ENCODE measurements at places on chromosomes 1 and 21.

DNA sequence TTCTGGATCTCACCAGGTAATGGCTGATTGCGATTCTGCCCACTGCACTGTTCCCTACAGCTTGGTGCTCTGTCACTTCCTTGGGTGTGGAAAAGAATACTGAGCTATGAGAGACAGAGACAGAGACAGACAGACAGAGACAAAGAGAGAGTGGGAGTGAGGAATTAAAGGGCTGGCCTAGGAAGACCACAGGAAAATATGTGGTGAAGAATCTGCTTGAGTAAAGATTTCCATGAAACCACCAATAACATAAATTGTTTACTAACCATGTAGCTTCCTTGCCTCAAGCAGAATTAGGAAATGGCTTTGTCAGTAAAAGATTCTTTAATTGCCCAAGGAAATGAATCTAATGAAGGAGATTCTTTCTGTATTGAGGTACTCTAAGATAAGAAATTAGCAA is 54.4 kb downstream of the MPZL1 start:
- DNase-seq: no peak

DNA sequence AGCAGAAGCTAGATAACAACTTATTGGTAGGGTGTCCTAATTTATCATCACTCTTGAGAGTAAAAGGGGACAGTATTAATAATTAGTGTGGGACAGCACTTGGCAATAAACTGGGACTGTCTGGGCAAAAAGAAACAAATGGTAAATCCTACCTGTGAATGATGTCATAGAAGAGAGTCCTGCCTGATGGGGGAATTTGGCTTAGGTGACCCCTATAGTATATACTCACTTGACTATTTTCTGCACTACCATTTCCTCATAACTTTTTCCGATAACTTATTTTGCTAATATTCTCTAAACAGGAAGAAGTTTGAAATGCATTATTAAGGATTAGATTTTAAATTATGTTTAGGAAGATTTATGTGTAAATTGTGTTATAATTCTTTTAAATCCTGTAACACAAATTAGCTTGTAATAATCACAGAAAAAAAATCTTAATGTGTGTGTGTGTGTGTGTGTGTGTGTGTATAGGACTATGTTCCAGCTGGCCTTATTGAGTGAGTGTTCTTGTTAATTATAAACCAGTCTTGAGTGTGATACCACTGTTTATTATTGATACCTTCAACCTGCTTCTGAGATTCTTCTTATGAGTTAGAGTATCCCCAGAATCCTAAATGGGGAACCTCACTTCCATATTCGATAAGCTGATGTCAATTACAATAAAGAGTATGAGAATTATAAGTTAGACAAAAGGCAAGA is 144.2 kb upstream of the C1orf105 start:
- no peak for DNase-seq

GRCh38 chr1:54694771-54695170 is 20.9 kb upstream of the TTC4 start:
- no peak for DNase-seq

DNA sequence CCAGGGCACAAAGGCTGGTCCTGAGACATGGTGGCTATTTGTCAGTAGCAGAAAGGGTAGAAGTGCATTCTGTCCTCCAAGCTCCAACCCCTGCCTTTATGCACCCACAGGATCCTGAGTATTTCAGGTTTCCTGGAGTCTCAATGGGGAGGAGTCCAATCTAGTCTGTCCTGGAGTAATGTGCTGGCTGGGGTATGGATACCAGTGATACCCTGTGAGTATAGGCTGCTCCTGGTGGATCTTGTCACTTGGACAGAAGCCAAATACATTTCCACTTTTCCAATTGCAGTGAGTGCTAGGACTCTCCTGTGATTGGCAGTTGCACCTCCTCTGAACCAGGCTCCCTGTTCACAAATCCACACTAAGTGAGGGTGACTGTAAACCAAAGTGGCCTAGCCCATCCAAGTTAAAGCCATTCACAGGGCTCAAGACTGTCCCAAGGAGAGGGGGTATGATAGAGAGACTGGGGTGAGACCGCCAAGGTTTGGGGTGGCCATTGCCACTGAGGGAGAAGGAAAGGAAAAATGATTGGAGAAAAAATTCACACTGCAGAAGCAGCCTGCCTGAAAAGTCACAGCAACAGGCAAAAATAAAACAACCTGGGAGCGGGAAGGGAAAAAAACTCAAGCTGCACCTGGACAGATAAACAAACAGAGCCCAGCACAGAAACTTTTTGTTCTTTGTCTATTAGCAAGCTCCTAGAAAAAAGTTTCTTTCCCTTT is 163.4 kb upstream of the ETV3 start:
- DNase-seq: no peak

- DNase-seq: no peak
Observed at GRCh38 chr1:42340901-42341300, 5.9 kb upstream of the FOXJ3 start.

DNA sequence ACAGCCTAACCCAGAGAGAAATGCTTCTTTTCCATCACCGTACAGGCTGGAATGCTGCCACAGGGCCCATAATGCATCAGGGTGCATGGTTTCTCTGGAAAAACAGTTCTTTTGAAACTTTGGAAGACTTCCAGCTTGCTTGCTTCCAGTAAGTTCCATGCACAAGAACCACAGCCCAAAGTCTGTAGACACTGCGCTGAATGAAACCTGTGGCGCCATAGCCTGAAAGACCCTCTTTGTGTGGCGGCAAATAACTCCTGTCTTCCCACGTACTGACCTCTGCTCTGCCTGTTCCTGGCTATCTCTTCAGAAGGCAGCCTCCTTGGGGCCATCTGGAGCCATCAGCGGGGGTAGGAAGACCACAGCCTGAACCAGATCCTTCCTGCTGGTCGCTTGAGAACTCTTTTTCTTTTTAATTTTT is 15.1 kb downstream of the MIIP start:
- no peak for DNase-seq

- DNase-seq: no peak
Observed at GRCh38 chr1:201454608-201455007, 14.4 kb downstream of the PHLDA3 start.

- DNase-seq: no peak
Observed at GRCh38 chr1:161502181-161502580, 3.1 kb upstream of the FCGR2A start.

GRCh38 chr1:68010090-68010489 is 40.3 kb downstream of the DIRAS3 start:
- DNase-seq: no peak

DNA sequence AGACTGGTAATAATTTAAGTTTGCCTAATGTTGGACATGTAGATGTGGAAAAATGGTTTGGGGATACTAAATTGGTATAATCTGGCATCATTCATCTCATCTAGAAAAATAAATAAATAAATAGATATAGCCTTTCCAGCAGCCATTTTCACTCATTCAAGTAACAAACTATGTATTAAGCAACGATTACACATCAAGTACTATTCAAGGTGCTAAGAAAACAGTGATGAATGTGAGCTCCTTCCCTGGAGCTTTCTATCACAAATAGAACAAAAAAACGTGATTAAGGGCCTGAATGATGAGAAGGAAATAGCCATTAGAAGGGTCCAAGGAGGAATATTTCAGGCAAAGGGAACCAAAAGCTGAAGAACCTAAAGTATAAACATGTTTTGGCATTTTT is 37.1 kb downstream of the STIL start:
- no peak for DNase-seq

- DNase-seq: no peak
Observed at GRCh38 chr1:25614501-25615171, 2.0 kb upstream of the MAN1C1 start.

- no peak for DNase-seq
Observed at GRCh38 chr1:104463126-104463697, 713.5 kb downstream of the AMY1C start.

DNA sequence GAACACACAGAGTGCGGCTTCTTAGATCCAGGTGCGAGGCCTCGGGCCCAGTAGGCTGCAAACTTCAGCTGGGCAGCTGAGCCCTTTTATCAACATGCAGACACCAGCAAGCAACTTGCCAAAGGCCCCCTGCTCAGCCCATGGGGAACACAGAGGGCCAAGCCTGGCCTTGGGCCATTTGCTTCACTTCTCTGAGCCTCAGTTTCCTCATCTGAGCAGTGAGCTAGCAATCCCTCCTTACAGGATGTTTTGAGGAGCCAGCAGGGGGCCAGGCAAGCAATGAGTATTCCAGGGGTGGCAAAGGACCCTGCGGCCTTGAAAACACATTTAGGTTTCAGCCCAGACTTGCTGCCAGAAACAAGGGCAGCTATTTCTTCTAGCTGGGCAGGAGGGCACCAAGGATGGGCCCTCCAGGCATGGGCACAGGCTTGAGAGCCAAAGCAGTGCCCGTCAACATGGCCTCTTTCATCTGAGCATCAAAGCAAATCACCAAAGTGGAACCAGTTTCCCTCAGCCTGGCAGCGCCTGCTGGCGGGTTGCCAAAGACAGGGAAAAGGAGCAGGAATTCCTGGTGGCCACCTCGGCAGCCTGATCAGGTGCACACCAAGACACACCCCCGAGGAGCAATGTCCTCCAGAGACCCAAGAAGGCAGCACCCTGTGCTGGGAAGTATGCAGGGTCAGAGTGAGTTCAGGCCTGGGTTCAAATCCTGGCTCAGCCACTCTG is 1.4 kb downstream of the MATN1 start:
- DNase-seq: no peak

GRCh38 chr1:31302709-31303441 is 6.0 kb downstream of the ZCCHC17 start:
- DNase-seq: no peak

DNA sequence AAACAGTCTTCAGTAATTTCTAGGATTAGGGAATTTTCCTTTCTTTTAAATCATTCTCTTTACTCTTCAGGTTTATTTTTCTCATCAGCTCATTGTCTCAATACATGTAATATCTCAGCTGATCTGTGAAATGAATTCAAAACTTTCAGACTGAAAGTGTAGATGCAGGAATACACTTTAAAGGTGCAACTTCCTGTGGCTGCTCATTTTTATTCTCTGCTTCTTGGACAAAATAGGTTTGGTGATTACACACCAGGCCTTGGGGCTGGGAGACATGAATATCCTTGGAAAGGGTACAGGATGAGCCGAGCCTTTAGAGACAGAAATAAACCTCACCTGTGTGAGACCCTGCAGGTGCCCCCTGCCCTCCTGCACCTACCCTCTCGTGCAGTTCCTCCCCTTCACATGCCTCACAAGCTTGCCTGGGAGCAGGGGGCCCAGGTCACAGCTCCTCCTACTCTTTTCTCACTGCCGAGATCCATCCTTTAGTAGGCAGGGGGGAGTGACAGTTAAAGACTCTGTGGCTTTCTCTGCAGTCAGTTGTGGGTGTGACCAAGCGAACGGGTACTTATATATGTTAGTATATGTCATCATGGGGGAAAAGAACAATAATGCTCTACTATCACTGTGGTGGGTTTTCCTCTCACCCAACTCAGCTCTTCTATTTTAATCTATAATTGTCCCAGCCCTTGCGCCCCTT is 23.6 kb downstream of the XCL2 start:
- peak; percentile 16 for DNase-seq

DNA sequence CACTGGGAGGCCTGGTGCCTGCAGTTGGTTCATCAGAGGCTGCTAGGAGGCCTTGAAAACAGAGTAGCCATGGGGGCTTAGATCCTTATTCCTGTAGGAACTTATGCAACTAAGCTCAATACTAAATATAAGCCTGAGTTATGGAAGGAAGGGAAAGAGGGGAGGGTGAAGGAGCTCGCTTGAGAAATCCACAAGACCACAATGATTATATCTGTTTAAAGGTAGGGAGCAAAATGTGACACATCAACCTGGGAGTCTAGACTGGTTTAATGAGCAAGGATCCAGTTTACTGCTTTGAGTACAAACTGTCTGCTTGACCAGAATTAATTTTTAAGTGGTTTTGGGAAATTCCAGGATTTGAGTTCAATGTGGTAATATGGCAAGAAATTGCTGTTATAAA is 20.4 kb upstream of the ANGPTL7 start:
- DNase-seq: no peak

DNA sequence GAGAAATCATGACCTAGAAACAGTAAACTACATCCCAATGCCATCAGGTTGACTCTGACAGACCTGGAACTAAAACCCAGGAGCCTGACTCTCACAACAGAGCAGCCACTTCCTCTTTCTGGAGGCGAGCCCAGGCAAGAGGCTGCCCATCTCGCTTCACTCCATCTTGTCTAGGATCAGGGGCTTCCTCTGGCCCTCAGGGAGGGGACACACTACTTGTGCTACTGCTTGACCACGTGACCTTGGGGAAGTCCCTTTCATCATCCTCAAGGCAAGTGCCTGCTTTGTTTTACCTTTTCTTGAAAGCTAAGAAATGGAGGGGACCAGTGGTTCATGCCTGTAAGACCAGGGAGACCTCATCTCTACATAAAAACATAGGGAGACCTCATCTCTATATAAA is 2.6 kb upstream of the TENT5B start:
- no peak for DNase-seq

DNA sequence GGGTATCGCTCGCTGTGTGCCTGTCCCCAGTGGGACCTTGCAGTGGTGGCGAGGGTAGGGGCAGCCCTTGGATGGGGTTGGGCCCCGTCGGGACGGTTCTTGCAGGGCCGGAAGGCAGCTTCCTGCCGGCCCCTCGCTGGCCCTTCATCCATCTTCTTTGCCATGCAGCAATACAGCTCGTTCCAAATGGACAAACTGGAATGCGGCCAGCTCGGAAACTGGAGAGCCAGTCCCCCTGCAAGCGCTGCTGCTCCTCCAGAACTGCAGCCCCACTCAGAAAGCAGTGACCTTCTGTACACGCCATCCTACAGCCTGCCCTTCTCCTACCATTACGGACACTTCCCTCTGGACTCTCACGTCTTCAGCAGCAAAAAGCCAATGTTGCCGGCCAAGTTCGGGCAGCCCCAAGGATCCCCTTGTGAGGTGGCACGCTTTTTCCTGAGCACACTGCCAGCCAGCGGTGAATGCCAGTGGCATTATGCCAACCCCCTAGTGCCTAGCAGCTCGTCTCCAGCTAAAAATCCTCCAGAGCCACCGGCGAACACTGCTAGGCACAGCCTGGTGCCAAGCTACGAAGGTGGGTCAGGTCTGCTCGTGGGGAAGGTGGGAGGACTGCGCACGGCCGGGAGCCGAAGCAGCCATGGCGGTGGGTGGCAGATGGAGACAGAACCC is 45.8 kb downstream of the SIM2 start:
- no peak for DNase-seq

DNA sequence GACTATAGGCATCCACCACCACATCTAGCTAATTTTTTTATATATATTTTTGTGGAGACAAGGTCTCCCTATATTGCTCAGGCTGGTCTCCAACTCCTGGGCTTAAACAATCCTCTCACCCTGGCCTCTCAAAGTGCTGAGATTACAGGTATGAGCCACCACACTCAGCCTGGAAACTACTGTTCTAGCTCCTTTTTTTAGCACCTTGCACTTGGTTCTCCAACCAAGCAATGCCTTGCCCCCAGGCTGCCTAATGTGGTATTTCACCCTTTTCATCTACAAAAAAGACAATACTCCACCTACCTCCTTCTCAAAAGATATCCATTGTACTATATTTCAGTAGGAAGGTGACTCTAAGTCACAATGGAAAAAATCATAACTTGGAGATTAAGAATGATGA is 6.7 kb downstream of the ARNT start:
- DNase-seq: no peak
